Endothelial cell of umbilical vein (primary cell): ENCODE measurements at places on chromosomes 11 and 22.

- DNase-seq = no peak
These were observed 76.3 kb downstream of the MICAL3 start for GRCh38 chr22:17948101-17948500.

- no peak for DNase-seq
These were observed 21.0 kb downstream of the NNMT start for GRCh38 chr11:114316980-114317786.

- DNase-seq = no peak
These were observed 31.4 kb downstream of the LRFN4 start for GRCh38 chr11:66888282-66888681.

DNA sequence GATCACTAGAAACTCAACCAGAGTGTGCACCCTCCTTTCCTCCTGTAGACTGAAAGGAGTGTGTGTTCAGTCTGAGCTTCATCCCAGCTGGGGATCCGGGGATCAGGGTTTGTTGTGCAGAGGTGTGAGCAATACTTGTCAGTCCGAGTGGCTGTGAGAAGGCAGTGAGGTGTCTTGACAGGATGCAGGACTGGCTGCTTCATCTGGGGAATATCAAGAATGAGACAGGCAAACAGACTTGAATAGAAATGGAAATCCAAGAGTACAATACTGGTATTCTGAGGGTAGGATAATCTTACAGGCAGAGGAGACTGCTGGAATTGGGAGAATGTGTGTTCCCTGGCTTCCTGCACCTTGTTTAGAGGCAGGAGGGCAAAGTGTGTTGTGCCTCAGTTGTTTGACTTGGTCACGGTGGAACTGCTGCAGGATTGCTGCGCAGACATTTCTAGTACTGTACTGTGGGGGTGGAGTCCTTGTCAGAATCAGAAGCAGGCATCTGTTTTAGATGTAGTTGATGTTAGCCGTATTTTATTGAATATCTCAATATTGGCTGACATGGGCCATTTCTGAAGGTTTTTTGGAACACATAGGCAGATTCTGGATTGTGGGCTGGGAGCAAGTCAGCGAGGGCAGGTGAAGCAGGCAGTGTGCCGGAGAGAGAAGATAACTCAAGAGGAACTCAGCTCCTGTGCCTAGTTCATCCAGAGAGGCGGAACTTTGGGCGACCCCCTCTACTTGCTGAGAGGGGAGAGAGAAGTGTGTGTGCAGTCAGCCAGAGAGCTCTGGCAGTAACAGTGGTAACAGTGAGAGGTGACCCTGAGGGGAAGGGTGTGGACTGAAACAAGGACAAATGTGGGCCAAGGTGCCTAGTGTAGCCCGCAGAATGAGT lies 27.1 kb upstream of the GRK2 start:
- peak; percentile 21 for DNase-seq

- DNase-seq = no peak
These were observed 420.0 kb downstream of the MN1 start for GRCh38 chr22:27381552-27381951.

DNA sequence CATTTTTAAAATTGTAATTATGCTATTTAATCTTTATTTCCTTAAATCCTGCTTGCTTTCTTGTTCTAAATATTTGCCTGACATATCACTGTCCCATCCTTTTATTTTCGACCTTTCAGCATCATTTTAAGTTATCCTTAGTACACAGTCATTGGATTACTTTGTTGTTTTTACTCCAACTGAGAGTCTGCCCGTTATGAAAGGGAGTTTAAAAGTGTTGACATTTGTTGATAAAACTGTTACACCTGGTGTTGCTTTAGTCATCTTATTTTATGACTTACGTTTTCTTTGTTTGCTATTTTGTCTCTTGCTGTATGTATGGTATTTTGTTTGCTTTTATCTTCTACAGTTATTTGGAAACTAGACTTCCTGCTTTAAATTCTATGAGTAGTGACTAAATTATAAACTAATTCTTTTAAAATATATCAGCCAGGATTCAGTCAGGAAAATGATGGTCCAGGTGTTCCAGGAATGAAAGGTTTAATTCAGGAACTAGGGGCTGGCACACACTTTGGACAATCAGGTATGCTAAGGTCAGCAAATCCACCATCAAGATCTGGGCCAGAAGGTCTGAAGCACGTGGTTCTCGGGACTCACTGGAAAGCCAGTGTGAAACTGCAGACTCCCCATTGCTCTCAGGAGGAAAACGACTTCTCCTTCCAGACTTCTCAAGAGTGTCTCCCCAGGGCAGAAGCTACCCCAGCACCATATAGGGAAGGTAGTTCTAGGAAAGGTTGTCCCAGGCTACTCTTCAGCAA lies 86.0 kb downstream of the RASSF10 start:
- DNase-seq = no peak

GRCh38 chr11:22674470-22675439 lies 8.3 kb downstream of the GAS2 start:
- DNase-seq = no peak

DNA sequence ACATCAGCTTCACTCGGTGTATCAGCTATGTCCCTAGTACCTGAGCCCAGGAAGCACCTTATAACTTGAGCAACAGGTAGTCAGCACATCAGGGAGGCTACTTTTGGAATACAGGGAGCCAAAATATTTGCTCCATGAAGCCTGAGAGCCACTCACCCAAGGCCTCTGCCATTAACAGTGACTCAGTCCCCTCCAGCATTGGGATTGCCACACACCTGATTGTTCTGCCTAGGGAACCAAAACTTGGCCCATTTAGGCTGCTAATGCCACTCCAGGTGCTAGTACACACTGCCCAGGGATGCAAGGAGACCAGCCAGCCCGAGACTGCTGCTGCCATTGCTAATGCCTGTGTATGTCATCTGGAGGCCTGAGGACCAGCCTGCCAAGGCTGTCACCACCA lies 773.6 kb upstream of the TENM4 start:
- no peak for DNase-seq

- DNase-seq = no peak
These were observed 92.4 kb downstream of the PICALM start for GRCh38 chr11:85976525-85976924.

DNA sequence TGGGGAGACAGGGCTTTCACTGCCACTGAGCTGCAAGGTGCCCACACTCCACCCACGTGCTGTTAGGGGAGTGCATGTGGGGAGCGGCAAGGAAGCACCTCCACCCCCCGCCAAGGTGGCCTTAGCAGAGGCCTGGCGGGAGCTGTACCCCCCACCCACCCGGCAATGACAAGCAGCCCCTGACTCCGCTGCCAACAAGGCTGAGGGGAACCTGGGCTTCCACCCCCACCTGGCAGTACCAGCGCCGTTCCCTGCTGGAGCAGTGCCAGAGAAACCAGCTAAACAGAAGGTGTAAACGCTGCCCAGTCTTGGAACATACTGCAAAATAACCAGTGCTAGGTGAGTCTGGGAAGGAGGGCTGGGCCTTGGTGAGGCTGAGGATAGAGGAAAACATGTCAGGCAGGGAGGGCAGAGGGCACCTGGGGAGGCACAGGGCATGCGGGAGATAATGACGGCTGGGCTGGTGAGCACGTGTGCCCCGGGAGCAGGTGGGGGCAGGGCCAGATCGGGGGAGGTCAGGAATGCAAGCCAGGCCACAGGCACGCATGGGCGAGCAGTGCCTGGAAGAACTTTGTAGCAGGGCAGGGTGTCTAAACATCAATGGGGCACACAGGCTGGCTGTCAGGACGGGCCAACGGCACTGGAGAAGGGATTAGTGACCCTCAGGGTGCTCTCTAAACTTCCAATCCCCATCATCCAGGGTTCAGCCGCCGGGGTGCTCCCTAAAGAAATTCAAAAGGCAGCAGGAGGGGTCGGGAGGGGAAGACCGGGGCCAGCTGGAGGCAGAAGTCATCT lies 6.6 kb downstream of the CERK start:
- no peak for DNase-seq

- DNase-seq = no peak
These were observed 1.5 kb downstream of the A4GALT start for GRCh38 chr22:42719133-42719532.

DNA sequence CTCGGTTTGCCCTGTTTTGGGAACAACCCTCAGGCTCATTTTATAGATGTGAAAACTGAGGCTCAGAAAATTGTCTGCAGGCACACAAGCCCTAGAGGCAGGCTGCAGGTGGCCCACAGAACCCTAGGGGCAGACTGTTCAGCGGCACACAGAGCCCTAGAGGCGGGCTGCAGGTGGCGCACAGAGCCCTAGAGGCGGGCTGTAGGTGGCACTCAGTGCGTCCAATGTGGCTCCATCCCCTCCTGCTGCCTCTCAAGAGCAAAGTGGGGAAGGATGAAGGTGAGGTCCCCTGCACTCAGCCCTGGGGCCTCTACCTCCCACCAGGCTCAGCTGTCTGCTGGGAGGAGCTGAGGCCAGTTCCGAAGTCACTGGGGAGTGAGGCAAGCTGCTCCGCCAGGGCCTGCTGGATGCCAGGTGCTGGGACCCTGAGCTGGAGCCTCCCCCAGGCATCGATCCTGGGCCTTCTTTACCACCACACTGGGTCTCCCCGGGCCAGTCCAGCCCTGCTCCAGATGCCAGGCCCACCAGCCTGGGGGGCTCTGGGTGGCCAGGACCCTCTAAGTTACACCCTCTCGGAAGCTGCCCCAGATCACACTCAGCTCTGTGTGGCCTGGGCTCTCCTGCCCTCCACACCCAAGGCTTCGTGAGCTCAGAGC lies 2.3 kb downstream of the ACY3 start:
- DNase-seq = no peak

DNA sequence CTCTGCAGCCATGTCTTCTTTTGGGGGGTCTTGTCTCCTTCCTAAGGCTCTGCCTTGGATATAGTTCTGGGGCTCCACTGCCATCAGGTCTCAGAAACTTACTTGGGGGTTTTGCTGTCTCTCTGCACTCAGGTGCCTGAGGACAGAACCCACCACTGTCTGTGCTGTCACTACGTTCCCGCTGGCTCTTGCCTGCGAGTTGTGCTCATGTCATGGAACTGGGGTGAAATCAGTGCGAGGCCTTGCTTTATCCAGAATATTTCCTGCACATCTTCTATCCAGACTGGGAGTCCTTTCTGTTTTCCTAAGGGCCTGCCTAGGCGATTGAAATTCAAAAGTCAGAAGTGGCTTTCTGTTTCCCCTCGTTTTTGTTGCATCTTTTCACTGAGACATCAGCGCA lies 6.6 kb upstream of the USP2 start:
- no peak for DNase-seq

DNA sequence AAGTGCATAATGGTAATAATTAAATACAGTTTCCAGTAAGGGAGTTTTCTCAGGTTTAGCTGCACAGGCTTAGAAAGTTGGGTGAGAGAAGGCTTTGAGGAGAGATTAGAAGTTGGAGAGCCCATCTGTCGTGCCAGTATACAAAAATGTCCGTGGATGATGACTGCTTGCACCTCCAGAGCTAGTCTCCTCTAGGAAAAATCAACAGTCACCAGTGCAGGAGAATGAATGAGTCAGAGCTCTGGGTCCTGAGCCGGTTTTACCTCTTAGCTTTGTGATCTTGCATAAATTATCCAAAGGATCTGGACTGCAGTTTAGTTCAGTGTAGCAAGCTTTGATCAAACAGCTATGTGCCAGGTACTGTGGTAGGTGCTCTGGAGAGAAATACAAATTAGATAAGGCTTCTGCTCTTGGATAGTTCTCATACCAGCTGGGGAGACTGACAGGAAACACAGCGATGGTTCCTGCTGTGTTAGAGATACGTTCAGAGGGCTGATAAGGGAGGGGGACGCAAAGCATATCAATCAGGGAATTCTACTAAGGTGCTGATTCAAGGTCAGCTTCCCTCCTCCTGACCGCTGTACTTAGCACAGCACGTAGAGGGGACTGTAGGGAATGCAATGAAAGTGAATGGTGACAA lies 125.9 kb downstream of the TEAD1 start:
- peak; percentile 82 for DNase-seq

GRCh38 chr22:30357236-30357570 lies 396 bp downstream of the CCDC157 start:
- no peak for DNase-seq

DNA sequence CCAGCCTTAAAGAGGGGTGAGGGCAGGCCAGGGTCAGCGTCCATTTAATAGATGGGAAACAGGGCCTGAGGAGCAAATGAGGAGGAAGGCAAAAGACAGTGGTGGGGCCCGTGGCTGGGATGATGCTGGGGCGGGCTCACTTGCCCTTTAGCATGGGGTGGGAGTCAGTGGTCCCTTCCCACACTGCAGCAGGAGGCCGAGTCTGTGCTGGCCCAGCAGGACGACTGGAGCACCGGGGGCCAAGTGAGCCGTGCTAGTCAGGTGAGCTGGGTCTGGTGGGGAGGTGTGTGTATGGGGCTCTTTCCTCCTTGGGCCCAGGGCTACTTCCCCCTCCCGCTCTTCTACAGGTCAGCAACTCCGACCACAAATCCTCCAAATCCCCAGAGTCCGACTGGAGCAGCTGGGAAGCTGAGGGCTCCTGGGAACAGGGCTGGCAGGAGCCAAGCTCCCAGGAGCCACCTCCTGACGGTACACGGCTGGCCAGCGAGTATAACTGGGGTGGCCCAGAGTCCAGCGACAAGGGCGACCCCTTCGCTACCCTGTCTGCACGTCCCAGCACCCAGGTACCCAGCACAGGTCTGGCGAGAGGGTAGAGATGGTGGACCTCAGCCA lies 12.8 kb downstream of the SCYL1 start:
- no peak for DNase-seq

- peak; percentile 13 for DNase-seq
These were observed 324.7 kb downstream of the CASP12 start for GRCh38 chr11:104573441-104573990.

- no peak for DNase-seq
These were observed 14.2 kb upstream of the ISX start for GRCh38 chr22:35051791-35052190.

GRCh38 chr11:107707807-107708206 lies 4.0 kb downstream of the SLN start:
- no peak for DNase-seq

DNA sequence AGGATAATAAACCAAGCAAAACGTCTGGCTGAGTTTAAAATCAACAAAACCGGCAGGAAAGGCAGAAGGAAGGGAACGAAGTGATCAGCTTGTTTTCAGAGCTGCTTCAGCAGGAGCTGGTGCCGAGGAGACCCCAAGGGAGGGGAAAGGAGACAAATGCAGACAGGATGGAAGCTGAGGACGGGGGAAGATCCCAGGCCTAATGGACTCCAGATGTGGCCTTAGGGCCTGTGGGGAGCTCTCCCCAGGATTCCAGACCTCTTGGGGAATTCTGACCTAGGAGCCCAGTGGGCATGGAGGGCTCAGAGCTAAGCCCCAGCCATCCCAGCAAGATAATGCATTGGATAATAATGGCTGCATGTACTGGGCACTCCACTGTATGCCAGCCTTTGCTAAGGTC lies 211.4 kb upstream of the NARS2 start:
- no peak for DNase-seq

GRCh38 chr11:38937709-38938108 lies 2339.7 kb upstream of the RAG2 start:
- no peak for DNase-seq

- peak; percentile 85 for DNase-seq
These were observed 51.8 kb downstream of the ARFGAP3 start for GRCh38 chr22:42805016-42805997.

GRCh38 chr11:14539982-14540421 lies 19.8 kb upstream of the PSMA1 start:
- DNase-seq = no peak
